GM23248 (cell line): ENCODE measurements at places on chromosomes 13 and 19.
A peak's percentile ranks its signal among the peaks of the same experiment; 100 is the strongest.

GRCh38 chr13:33832872-33833271, 14.9 kb downstream of the RFC3 start:
- no peak for DNase-seq

- DNase-seq = no peak
Observed at GRCh38 chr19:53538378-53539109, 599 bp downstream of the ZNF331 start.

DNA sequence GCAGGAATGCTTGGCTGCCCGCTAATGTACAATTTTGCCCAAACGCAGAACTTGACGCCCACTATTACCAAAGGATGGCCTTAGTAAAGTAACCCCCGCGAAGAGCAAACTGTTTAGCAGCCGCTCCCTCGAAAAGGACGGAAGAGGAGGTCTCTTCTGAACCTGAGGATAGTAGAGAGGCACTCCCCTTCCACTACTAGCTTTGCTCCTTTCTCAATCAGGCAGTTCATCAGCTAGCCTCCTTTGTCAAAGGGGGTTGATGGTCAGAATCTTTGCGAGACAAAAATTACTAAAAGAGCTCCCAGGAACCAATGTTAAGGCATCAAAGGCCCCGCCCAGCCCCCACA, 534 bp downstream of the CAB39L start:
- peak; percentile 57 for DNase-seq

GRCh38 chr19:17292301-17293074, 10.7 kb downstream of the ABHD8 start:
- peak; percentile 92 for DNase-seq

- DNase-seq = no peak
Observed at GRCh38 chr19:15118248-15118647, 11.0 kb downstream of the SYDE1 start.

- DNase-seq = no peak
Observed at GRCh38 chr19:7211191-7211951, 82.8 kb downstream of the INSR start.

DNA sequence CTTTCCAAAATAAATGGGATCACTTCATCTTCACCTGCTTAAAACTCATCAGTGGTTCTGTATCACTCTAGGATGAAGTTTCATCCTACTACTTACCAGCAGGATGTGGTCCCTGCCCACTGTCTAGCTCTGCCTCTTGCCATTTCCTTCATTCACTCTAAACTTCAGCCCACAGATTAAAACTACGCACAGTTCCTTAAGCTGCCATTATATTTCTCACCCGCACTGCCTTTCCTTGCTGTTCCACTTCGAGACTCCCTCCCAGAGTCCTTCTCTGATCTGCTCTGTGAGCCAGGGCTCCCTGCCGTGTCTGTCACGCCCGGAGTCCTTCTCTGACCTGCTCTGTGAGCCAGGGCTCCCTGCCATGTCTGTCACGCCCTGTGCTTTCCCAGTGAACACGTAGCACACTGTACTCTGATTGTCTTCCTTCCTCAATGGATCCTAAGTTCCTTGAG, 52.0 kb upstream of the NPAS1 start:
- peak; percentile 57 for DNase-seq

DNA sequence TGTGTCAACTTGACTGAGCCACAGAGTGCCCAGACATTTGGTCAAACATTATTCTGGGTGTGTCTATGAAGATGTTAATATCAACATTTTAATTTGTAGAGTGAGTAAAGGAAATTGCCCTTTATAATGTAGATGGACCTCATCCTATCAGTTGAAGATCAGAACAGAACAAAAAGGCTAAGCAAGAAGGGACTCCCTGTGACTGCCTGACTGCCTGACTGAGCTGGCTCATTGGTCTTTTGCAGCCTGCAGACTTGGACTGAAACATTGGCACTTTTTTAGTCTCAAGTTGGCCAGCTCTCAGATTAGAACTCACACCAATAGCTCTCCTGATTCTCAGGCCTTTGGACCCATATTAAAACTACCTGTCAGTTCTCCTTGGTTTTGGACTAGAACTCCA, 600.4 kb upstream of the SLITRK6 start:
- DNase-seq = no peak

DNA sequence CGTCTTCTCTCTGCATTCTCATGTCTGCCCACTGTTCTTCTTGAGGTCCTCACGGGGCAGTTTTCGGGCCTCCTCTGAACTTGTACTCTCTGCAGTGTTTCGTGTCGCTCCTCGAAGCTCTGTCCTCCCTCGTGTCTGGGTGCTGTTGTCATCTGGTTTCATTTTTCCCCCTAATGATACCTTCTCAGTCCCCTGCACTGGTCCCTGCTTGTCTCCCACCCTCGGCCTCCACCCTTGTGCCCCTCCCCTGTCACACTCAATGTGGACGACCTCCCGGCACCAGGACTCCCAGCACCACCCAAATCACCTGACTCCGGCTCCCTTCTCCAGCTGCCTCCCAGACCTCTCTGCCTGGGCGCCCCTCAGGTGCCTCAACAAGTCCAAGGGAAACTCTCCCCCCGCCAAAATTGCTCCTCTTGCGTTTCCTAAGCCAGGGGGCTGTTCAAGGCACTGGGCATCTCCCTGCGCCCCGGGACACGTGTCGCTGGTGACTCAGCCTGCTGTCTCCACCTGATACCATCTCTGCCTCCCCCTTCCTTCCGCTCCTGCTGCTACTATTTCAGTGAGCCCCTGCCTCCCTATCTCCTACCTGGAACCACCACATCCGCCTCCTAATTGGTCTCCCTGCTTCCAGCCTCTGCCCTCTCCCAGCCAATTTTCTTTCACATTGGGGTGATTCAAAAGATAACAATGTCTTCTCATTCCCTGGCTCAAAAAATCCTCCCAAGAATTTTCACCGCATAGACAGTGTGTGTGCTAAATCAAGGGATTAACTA, 49.5 kb downstream of the RFX2 start:
- peak; percentile 71 for DNase-seq

DNA sequence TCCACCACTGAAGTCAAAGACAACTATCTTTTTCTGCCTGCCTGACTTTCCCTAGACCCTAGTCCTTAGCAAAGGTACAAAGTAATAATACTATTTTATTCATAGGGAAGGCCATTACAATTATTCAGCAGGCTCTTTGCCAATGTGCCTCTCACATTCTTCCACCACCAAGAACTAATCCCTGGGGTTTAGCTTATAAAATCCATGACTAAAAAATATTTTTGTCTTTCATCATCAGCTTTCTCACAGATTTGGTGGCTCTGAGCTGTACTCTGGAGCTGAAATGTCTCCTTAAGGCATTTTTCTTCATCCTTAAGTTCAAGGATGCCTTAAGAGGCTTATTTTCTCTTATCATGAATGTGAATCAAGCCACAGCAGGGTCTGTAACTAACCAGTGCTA, 96.1 kb downstream of the OXGR1 start:
- DNase-seq = no peak

DNA sequence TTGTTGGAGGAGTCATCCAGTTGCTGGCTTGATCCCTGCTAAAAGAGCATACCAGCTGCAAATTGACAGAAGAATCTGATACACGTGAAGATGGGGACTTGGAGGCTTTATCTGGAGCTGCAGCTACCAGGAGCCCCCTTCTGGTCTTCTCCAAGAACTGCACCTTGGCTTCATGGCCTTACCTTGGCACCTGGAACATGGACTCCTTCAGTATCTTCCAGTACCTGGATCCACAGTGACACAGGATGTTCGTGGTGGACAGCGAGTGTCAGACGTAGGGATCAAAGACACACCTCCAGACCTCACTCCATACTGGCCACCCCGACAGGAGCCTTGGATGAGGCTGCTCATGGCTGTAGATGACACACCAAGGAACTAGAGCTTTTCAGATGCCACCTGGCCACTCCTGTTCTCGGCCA, 9.9 kb upstream of the ACSBG2 start:
- peak; percentile 89 for DNase-seq

DNA sequence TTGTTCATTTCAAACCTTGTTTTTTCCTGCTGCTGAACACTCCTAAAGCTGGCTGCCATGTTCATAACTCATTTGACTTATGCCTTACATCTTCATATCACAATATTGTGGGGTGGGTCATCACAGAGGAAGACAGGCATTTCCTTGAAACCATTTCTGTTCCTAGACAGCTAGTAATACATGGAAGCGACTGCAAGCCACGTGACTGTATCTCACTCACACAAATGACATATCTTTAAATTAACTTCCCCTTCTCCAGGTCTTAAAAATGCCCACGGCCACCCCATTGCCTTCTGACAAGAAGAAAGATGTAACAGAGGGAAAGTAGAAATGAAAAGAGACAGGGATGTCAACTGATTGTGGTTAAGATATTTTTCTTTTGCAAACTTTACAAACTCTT, 236.8 kb downstream of the LMO7 start:
- DNase-seq = no peak

DNA sequence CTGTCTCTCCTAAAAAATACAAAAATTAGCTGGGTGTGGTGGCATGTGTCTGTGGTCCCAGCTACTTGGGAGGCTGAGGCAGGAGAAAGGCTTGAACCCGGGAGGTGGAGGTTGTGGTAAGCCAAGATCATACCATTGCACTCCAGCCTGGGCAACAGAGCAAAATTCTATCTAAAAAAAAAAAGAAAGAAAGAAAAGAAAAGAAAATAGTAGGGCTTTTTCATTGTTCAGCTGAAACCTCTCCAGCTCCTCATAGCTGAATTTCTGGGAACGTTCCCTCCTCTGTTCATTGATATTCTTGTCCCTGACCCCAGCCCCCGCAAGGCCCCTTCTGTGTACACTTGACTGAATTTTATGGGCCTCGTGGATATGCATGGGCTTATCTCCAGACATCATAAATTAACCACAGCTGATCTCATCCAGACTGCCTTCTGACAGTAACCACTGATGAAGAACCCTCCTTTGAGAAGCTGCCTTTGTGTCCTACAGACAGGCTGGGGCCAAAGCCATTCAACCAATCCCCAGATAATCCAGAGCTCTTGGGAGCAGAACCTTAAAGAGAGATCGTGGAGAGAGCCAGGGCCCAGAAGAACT, at the start of gene ELSPBP1:
TSS of gene ELSPBP1 (plus strand) at position 424 of the 594 bp plus-strand sequence. CDS start 14,036 bp downstream, outside the sequence.
- no peak for DNase-seq

- DNase-seq = no peak
Observed at GRCh38 chr13:100658363-100658762, 16.2 kb downstream of the TMTC4 start.

DNA sequence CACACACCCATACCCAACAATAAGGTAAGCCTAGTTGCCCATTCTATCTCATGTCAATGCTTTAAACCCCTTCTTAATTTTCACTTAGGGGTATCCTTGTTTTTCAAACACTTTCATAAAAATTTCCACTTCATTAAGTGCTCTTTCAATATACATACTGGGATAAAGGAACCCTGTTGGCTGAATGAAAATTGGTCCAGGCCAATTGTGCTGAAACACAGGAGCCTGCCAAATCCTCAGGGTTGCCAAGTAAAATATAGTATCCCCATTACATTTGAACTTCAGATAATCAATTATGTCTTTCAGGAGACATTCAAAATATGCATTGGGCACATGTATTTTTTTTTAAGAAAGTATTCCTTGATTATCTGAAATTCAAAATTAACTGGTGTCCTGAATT, 1131.1 kb downstream of the SLITRK1 start:
- DNase-seq = no peak

GRCh38 chr13:41465898-41466320, 8.6 kb downstream of the RGCC start:
- no peak for DNase-seq

- DNase-seq = no peak
Observed at GRCh38 chr19:29677001-29677817, 11.9 kb downstream of the PLEKHF1 start.

GRCh38 chr19:49573425-49573824, 6.9 kb downstream of the NOSIP start:
- DNase-seq = peak; percentile 34

DNA sequence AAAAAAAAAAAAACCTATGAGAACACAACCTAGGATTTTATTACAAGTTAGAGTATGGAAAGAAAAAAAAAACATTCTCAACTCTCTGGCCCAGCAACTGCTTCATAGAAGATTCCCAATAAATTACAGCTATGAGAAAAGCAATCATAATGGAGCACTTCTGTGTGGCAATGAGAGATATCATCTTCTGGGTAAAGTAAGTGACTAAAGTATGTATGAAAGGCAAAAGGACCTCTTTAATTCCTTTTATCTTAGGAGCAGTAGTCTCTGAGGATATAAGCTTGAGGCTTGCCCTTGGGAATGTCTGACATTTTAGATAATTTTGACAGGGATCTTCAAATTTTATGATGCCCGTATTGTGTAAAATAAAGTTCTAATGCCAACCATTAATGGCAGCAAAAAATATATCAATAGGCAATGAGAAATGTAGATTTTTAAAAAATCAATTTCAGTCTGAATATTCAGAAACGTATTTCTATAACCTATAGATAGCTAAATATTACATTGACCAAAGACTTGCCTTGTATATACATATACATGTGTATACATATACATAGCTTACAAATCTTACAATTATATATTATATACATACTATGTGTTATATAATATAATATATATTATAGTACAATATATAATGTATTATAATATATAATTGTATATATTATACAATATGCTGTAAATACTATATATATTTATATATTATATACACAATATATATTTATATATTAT, 823.9 kb upstream of the SLITRK1 start:
- DNase-seq = no peak

GRCh38 chr13:28653111-28653510, 5.8 kb upstream of the POMP start:
- DNase-seq = no peak

DNA sequence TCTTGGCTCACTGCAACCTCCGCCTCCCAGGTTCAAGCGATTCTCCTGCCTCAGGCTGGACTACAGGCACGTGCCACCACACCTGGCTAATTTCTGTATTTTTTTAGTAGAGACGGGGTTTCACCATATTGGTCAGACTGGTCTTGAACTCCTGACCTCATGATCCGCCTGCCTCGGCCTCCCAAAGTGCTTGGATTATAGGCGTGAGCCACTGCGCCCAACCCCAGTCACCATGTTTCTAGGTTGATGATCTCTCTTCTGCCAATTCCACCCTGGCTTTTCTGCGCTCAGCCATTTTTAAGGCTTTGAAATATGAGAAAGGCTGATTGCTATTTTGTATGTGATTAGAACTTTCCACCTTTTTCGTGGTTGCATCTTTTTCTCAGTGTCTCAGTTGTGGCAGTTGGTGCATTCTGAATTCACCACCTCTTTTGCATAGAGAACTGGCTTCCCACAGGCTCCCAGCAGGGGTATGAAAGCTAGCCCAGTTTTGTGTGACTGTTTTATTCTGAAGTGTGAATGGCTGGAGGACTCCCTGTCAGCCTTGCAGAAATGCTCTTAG, 15.5 kb downstream of the CEACAM1 start:
- DNase-seq = no peak
